MG63 (cell line): ENCODE measurements at places on chromosomes 6 and 20.

GRCh38 chr20:12976720-12977309, 32.0 kb upstream of the SPTLC3 start:
- DNase-seq: no peak

DNA sequence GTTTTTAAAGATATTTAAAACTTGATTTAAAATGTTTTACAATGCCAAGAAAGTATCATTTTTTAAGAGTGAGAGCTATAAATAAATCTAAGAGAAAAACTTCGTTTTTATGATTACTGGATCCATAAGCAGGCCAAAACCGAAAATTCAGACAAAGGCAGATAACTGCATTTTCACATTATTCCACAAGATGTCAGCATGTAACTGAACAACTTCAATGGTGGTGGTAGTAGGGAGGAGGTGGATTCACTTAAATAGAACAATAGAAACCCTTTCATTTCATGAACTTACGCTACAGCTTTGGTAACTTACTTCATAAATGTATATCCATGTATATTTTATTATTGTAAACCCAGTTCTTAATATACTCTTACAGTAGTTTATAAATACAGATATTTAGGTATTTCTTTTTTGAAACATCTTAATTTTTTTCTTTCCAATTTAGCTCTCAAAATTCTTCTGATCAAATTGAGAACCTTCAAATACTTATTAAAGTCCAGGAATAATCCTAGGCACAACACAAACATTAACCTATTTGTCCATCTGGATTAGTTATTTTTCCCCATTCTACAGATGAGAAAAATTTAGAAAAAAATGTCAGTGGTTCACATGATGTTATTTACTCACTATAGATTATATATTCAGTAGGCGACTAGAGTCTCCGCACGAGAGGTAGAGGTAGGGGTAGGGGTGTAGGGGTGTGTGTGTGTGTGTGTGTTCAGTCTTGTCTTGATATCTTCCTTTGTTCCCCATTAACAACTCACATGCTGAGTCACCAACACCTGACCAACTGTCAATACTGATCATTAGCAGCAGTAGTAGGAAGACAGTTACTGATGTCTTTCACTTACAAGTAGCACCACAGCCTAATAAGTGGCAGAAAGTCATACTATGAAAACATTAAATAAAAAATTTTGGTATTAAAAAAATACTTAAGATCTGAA, 111.5 kb downstream of the ARHGAP18 start:
- DNase-seq: no peak

DNA sequence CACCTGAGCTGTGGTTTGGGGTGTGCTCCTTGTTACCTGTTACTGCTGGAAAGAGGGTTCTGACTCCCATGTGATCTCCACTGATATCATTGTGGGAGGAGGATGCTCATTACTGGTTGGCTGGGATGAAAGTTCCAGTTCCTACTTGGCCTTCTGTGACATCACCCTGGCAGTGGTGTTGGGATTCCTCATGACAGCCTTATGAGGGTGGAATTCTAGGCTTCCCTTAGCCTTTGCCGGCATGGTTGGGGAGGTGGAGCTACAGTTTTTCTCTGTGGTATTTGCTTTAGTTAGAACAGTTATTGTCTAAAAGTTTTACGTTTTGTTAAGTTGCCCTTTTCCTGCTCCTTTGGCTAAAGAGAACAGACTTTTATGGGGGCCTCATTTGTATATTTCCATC, 112.1 kb downstream of the AFG1L start:
- DNase-seq: no peak

GRCh38 chr6:44837255-44837654, 449.7 kb downstream of the CDC5L start:
- no peak for DNase-seq

- no peak for DNase-seq
Observed at GRCh38 chr6:73624896-73625295, 28.9 kb downstream of the SLC17A5 start.

DNA sequence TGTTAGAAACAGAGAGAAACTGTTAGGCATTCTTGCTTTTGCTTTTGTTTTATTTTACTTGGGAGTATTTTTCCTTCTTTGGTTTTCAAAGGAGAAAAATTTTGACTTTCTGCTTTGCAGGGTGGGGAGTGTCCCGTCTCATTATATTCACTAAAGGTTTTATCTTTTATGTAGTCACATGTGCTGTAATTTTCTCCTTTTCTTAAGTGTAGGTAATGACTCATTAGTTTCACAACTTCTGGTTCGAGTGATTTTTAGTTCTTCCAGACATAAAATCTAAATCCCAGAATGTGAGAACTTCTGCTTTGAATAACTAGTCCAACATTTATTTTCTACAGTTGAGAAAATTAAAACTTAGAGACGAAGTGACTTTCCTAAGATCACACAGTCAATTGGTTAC, 37.7 kb downstream of the ADGRF1 start:
- no peak for DNase-seq

DNA sequence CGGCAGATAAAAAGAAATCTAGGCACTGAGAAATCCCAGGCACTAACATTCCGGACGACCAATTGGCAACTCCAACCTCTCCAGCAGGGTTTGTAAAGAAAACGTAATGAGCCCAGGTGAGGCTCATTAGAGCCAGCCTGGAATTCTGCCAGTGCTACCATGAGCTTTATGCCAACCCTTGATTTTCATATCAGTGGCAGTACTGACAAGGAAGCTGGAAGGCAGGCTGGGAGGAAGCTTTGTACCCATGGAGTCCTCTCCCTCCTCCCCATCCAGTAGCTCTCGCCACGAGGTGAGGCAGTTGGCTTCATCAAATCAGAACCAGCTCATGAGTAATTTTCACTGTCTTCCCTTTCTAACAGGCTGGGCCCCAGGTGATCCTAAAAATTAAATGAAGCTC, 250.2 kb downstream of the ZNF217 start:
- DNase-seq: no peak

GRCh38 chr20:37280403-37280802, 9.1 kb upstream of the MANBAL start:
- no peak for DNase-seq
